ENCODE measurements at places on chromosomes 7 and 10.

- DNase-seq, result no peak
Measured at GRCh38 chr7:780081-780480, 52.2 kb upstream of the SUN1 start.

GRCh38 chr7:92762851-92763250 lies 73.5 kb downstream of the CDK6 start:
- no peak for DNase-seq

GRCh38 chr7:90081621-90082020 lies 72.6 kb upstream of the STEAP1 start:
- no peak for DNase-seq

- no peak for DNase-seq
Measured at GRCh38 chr7:107551936-107552335, 11.8 kb downstream of the COG5 start.

- no peak for DNase-seq
Measured at GRCh38 chr7:35792873-35793489, 7.9 kb upstream of the SEPTIN7 start.

All from AG09309 (cell line).